ENCODE measurements at places on chromosomes 1 and 21. TPM values are rescaled to one million over a fixed set of nuclear protein-coding genes. Genes with fewer than 3 reads are reported as not detected.
A peak's percentile ranks its signal among the peaks of the same experiment; 100 is the strongest.

GRCh38 chr1:11838349-11839272 lies 9.0 kb downstream of the NPPA start:
- DNase-seq, result peak; percentile 90
- H3K36me3 ChIP-seq, result peaks cover 41% of the 10 kb centered on the region
- H3K27ac ChIP-seq, result no peak overlapping the region
- no peak overlapping the region for H3K4me3 ChIP-seq
- no peaks in the 10 kb centered on the region for H3K27me3 ChIP-seq

DNA sequence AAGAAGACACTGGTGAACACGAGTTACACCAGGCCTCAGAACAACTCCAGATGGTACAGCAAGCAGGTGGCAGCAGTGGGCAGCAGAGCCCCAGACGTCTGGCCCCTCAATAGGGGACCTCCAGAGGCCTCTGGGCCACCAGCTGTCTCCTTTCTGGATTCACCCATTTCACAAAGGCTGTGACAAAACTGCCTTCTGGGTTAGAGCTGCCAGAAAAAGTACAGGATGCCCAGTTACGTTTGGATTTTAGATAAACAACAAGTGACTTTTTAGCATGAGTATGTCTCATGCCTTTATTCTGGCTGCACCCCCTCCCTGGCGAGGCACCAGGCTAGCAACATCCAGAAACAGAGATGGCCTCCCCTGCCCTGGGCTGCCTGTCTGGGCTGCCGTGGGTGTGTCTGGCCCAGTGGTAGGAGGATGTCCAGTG lies 30.1 kb downstream of the ITPKB start:
- DNase-seq, result no peak
- peaks cover 6% of the 10 kb centered on the region for H3K36me3 ChIP-seq
- no peak overlapping the region for H3K4me3 ChIP-seq
- H3K27ac ChIP-seq, result peak overlapping the region; percentile 83
- H3K27me3 ChIP-seq, result no peaks in the 10 kb centered on the region
- H3K4me1 ChIP-seq, result peaks cover 36% of the 10 kb centered on the region

- no peaks in the 10 kb centered on the region for H3K36me3 ChIP-seq
- H3K27ac ChIP-seq, result peak overlapping the region; percentile 45
- H3K27me3 ChIP-seq, result no peaks in the 10 kb centered on the region
- H3K4me1 ChIP-seq, result peaks cover 45% of the 10 kb centered on the region
Measured at GRCh38 chr1:7335224-7335879, 435.7 kb upstream of the VAMP3 start.

- peaks cover 2% of the 10 kb centered on the region for H3K27me3 ChIP-seq
- no peak for DNase-seq
- H3K27ac ChIP-seq, result no peak overlapping the region
- no peaks in the 10 kb centered on the region for H3K4me1 ChIP-seq
Measured at GRCh38 chr1:57736940-57737339, 313.1 kb upstream of the DAB1 start.

Gene MX2
- total RNA-seq, result not detected

DNA sequence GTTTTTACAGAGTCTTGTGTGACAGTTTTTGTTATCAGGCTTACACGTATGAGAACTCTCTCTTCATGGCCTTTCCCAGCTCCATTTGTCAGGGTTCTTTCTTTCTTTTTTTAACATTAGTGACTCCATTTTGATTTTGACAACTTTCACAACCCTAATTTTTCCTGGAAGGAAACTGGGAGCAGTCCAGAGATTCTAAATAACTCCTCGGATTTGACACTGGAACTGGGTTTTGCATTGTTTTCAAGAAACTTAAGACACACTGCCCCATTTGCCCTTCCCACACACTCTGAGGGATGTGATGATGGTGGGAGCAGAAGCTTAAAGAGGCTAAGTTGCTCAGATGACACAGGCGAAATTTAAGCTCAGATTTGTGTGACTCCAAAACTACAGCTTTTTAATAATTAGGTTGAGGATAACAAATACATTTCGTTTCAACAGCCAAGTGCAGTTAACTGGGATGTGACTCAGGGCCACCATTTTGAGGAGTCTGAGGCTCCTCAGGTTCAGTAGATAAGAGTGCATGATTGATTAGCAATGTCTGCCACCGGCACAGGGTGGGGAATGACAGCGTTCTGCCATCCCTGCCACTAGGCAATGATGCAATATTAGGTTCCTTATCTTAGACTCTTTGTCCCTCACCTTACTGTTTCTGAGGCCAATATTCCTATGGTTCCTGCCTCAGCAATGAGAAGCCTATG lies 95.1 kb upstream of the ATP1A1 start:
- no peaks in the 10 kb centered on the region for H3K36me3 ChIP-seq
- DNase-seq, result no peak
- H3K27me3 ChIP-seq, result peaks cover 50% of the 10 kb centered on the region

Gene COL16A1
- 90.7 TPM for total RNA-seq

DNA sequence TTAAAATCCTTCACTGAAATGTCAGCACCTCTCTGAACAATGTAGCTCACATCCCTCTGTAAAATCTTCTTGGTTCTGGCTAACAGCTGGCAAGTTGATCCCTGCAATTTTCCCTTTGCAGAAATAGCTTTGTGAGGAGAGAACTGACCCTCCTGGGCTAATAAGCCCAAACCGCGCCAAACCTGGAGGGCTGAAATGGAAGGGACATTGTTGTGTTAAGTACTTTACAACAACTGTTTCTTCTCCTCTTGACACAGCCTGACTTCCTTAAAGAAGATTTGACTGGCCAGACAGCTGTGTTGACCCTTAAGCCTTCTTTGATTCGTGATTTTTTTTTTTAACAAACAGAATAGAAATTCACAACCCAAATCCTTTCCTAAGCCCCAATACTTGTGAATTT lies 5.7 kb downstream of the LMX1A start:
- H3K4me3 ChIP-seq, result no peak overlapping the region
- H3K36me3 ChIP-seq, result no peaks in the 10 kb centered on the region
- DNase-seq, result no peak
- peaks cover 88% of the 10 kb centered on the region for H3K27me3 ChIP-seq
- H3K27ac ChIP-seq, result no peak overlapping the region

Gene FLG2
- not detected for total RNA-seq

- H3K4me1 ChIP-seq, result peaks cover 34% of the 10 kb centered on the region
- H3K4me3 ChIP-seq, result no peak overlapping the region
- H3K27ac ChIP-seq, result no peak overlapping the region
- peaks cover 5% of the 10 kb centered on the region for H3K36me3 ChIP-seq
Measured at GRCh38 chr21:19553919-19554615, 1150.5 kb upstream of the TMPRSS15 start.

Gene RSPH1
- 0.19 TPM for total RNA-seq

Gene SPRR3
- not detected for total RNA-seq

Gene NLRP3
- 0.16 TPM for total RNA-seq

DNA sequence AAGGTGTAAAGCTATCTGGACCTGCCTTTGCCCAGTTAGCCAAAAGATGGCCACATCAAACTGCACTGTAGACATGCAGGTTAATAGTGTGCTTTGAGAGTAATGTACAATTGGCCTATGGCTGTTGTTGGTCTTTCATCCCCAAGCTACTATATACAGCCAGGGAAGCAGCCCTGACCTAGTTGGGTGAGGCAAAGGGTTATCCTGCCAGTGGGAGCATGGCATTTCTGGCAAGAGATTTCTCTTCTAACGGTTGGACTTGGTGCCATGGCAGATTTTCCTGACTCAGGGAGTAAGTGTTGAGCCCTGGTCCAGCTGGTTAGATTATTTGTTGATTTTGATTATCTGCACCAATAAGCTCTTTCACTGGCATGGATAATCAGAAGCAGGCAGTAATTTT lies 119.8 kb downstream of the SDCCAG8 start:
- no peaks in the 10 kb centered on the region for H3K4me1 ChIP-seq
- no peaks in the 10 kb centered on the region for H3K27me3 ChIP-seq
- H3K4me3 ChIP-seq, result no peak overlapping the region
- no peak for DNase-seq
- no peak overlapping the region for H3K27ac ChIP-seq
- peaks cover 18% of the 10 kb centered on the region for H3K36me3 ChIP-seq

DNA sequence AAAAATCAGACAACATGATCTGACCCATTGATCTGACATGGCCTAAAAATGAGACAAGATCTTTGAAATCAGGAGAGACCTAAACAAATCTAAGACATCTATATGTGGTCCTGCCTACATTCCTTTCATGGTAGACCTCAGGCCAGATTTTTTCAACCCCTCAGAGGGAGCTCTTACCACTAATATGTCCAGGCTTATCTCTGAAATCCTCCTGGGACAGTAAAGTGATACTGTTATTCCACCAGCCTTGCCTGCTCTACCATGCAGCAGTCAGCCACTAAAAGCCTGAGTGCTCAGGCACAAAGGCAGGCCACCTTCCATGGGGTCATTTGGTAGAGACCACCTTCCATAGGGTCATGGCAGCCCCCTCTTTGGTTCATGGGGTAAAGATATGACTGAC lies 126.9 kb downstream of the TBX15 start:
- H3K27ac ChIP-seq, result no peak overlapping the region
- no peak overlapping the region for H3K4me3 ChIP-seq
- H3K27me3 ChIP-seq, result no peaks in the 10 kb centered on the region
- no peak for DNase-seq
- no peaks in the 10 kb centered on the region for H3K4me1 ChIP-seq
- H3K36me3 ChIP-seq, result no peaks in the 10 kb centered on the region

DNA sequence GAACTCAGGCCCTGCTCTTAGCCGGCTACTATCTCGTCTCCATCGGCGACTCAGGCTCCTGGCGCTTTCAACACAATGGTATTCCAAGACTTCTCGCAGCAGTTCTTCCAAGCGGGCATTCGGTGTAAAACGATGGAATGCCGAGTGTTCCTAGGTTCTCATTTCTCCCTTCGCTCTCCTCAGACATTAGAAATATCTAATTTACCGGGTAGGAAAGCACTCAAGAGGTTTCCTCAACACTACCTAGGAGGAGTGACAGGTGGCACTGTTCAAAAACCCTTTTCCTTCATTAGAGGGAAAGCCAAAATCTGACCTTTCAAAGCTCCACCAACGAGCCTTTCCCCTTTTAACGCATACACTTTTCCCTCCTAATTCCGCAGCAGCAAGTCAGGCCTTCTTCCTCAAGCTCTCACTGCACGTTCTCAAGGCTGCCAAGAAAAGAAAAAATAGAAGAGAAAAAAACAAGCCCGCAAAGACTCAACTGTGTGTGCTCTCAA lies 601 bp downstream of the UBE2G2 start:
- peak overlapping the region; percentile 64 for H3K27ac ChIP-seq
- H3K27me3 ChIP-seq, result no peaks in the 10 kb centered on the region
- peak overlapping the region; percentile 94 for H3K4me3 ChIP-seq
- no peak for DNase-seq

GRCh38 chr1:10339815-10340214 lies 59.0 kb upstream of the PGD start:
- no peak overlapping the region for H3K4me3 ChIP-seq
- DNase-seq, result no peak
- no peaks in the 10 kb centered on the region for H3K27me3 ChIP-seq
- peaks cover 28% of the 10 kb centered on the region for H3K36me3 ChIP-seq

Gene TMEM125
- not detected for total RNA-seq

DNA sequence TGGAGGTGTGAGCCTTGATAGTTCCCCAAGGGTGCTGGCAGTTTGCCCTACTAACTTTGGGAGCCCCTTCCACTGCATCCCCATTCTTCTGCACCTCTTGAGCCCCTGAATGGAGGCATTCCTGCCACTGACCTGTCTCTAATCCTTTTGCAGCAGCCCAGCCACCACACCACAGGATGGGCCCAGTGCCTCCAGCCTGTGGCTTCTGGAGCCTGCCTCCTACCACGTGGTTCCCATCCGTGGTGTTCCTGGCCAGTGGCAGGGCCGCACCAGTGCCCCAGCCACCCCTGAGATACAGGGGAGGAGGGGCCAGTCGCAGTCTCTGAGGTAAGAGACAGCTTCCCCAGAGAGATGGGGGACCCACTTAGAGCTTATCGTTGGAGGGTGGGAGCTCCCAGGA lies 14.4 kb downstream of the INAVA start:
- no peak for DNase-seq
- H3K36me3 ChIP-seq, result no peaks in the 10 kb centered on the region
- no peak overlapping the region for H3K27ac ChIP-seq
- H3K27me3 ChIP-seq, result no peaks in the 10 kb centered on the region
- H3K4me3 ChIP-seq, result no peak overlapping the region

DNA sequence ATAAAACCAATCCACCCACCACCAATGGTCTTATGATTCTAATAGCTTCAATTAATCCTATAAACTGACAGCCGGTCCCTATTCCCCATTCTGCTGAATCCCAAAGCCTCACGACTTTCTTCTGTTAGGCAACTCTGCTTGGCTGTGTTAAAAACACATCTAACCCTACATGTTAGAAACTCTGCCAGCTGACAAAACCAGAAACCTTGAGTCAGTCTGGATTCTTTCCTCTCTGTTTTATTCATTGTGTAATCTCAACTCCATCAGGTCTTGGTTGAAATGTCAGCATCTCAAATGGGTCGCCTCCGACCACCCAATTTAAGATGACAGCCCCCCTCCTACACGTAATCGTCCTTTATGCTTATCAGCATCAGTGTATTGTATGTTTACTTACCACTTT lies 312.1 kb downstream of the DISC1 start:
- H3K36me3 ChIP-seq, result no peaks in the 10 kb centered on the region
- H3K4me3 ChIP-seq, result no peak overlapping the region
- no peaks in the 10 kb centered on the region for H3K27me3 ChIP-seq
- H3K27ac ChIP-seq, result no peak overlapping the region
- H3K4me1 ChIP-seq, result peaks cover 23% of the 10 kb centered on the region

Gene RGS16
- 0.48 TPM for total RNA-seq

GRCh38 chr21:45551316-45551715 lies 9.1 kb upstream of the SLC19A1 start:
- no peak overlapping the region for H3K27ac ChIP-seq
- H3K4me1 ChIP-seq, result peaks cover 10% of the 10 kb centered on the region
- no peak overlapping the region for H3K4me3 ChIP-seq

DNA sequence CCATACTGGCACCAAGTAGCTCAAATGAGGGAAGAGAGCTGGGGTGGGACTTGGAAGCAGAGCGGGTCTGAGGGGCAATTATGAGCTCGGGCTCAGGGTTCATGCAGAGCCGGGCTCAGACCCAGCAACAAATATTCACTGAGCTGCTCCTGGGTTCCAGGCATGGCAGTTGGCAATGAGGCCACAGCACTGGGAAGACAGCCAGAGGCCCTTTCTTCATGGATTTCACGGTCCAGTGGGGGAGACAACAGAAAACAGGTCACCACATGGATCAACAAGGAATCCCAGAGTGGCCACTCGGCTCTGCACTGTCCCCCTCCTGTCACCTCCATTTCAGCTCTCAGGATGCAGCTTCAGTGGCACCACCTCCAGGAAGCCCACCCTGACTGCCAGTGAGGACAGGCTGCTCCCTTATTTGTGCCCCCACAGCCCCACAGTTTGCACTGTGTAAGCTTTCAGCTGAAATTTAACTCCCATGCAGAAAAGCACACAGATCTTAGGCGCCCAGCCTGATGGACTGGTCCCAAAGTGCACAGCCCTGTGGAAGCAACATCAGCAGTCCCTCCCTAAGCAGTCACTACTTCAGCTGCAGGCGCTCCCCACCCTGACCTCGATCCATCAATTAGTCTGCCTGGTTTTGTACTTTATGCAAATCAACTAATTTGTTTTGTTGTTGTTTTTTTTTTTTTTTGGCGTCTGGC lies 22.4 kb downstream of the ARHGEF19 start:
- H3K4me3 ChIP-seq, result no peak overlapping the region
- DNase-seq, result no peak
- no peaks in the 10 kb centered on the region for H3K27me3 ChIP-seq
- no peak overlapping the region for H3K27ac ChIP-seq
- H3K36me3 ChIP-seq, result no peaks in the 10 kb centered on the region
